ENCODE measurements at places on chromosomes 7 and 10.

- no peak for DNase-seq
Measured at GRCh38 chr10:11170993-11171851, 153.6 kb downstream of the CELF2 start.

GRCh38 chr7:137727413-137727812 is 119.4 kb downstream of the DGKI start:
- DNase-seq, result no peak

DNA sequence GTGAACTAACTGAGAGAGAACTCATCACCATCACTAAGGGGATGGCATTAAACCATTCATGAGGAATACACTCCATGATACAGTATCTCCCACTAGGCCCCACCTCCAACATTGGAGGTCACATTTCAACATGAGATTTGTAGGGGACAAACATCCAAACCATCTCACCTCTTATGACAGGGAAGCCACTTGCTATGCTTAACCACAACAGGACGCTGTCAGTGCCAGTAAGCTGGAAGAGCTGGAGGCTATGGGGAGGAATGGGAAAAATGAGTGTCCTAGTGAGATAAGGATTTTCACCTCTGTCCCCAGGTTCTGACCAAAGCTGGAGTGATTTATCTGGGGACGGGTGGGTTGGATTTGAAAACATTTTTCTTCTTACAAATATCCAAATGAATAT is 17.6 kb downstream of the PLCE1 start:
- no peak for DNase-seq

- DNase-seq, result no peak
Measured at GRCh38 chr10:102152545-102152890, 329 bp downstream of the NOLC1 start.

DNA sequence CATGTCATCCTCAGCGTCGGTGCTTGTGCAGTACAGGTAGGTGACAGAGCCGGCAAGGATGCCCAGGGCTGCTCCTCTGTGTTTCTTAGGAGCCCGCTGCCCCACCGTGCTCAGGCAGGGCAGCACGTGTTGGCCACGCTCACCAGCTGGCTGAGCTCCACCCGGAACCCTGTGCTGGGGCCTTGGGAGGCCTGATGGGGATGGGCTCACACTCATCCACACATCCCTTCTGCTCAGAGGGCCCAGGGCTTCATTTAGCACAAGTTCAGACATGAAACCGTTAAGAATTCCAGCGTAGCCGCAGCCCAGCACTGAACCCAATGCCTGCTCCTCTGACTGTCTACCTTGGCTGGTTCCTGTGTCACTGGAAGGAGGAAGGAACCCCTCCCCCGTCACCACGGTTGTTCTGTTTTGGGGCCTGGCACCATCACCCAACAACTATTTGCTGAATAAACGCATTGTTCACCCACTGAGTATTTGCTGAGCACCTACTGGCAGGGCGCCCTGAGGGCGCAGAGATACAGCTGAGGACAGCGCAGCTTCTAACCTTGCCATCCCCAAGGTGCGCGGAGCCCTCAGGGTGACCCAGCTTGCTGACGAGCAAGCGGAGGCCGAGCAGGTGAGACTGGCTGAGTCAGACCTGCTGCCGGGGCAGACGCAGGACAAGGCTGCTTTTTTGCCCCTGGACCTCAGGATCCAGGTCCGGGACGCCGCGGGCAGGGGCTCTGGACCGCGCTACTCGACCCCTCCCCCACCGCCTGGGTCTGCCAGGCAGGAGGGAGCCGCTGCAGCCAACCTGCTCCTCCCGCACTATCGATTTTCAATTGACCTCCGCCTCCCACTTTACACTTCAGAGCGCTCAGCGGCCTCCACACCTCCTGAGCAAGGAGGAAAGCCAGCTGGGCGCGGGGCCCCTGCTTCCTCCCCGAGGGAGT is 50.6 kb upstream of the RET start:
- peak; percentile 6 for DNase-seq

- peak; percentile 89 for DNase-seq
Measured at GRCh38 chr7:873367-874002, 2.9 kb upstream of the GET4 start.

DNA sequence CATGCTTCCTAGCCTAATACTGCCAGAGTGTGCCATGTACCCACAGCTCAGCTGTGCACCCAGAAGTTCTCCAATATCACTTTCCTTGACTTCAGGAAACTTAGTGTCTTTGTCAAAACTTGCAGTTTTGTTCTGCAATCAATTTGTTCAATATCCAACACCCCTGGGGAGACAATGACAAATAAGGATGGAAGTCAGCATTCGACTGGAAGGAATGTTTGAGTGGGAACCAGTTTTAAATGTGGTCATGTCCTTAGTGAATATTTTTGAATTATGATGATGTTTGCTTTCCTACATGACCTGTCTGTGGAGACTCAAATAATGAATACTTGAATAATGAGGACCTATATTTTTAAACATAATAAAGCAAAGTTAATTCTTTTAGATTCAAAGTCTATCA is 112.0 kb downstream of the ANK3 start:
- no peak for DNase-seq

GRCh38 chr10:95756041-95756761 is at the start of gene ENTPD1:
Gene ENTPD1, plus strand, starts transcription at chr10:95756163. Its CDS starts 77 bp downstream, at chr10:95756240.
- DNase-seq, result peak; percentile 16

DNA sequence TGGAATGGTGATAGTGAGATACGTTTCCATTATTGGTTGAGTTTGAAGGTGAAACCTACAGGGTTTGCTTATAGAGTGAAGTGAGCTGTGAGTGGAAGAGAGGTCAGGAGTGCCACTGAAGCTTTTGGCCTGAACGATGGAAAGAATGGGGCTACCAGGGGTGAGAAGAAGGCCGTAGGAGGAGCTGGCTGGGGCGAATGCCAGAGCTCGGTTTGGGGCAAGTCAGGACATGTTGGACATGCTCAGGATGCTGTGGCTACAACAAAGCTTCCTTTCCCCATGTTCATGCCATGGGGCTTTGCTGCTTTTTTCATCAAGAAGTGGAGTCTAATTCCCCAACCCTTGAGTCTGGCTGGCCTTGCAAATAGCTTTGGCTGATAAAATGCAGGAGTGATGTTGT is 253.7 kb downstream of the GLRX3 start:
- no peak for DNase-seq

- no peak for DNase-seq
Measured at GRCh38 chr7:158125721-158126120, 461.9 kb downstream of the PTPRN2 start.

- peak; percentile 54 for DNase-seq
Measured at GRCh38 chr10:79066411-79067240, 2.1 kb upstream of the ZMIZ1 start.

DNA sequence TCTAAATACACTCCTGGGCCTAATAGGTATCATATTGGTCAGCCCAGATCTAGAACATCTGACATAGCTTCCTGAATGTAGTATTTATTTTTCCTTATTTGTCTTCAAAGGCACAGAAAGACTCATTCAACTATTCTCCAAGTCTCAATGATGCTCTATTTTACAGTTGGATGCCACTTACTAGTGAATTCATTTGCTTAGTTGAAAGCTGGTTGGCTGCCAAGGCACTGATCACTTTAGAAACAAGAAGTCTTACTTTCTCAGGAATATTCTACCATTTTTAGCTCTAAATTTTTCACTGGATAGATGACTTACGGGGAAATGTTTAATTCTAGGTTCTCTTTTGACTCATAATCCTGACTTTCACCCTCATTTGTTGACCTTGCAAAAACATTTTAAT is 863.4 kb downstream of the SORCS1 start:
- no peak for DNase-seq

GRCh38 chr7:112573302-112574039 is 92.7 kb downstream of the LSMEM1 start:
- DNase-seq, result peak; percentile 28

- DNase-seq, result no peak
Measured at GRCh38 chr7:21754963-21755362, 190.7 kb downstream of the CDCA7L start.

- DNase-seq, result no peak
Measured at GRCh38 chr10:34520084-34520483, 295.0 kb downstream of the PARD3 start.

DNA sequence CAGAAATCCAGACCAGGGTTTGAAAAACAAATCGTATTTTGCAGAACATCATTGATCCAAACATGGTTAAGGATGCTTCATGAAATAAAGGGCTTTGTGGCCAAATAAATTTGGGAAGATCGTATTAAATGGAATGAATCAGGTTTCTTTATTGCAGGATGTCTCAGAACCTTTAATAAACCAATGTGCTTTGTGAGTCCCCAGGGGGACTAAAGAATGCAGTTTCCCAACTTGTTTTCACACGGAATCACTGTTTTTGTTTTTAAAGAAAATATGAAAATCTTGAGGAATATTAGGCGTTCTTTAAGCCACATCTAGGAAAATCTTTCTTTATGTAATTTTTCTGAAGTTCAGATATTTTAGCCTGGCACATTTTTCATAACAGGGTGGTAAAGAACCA is 16.8 kb upstream of the CCDC172 start:
- no peak for DNase-seq

- DNase-seq, result no peak
Measured at GRCh38 chr10:1169981-1170866, 114.0 kb downstream of the WDR37 start.

DNA sequence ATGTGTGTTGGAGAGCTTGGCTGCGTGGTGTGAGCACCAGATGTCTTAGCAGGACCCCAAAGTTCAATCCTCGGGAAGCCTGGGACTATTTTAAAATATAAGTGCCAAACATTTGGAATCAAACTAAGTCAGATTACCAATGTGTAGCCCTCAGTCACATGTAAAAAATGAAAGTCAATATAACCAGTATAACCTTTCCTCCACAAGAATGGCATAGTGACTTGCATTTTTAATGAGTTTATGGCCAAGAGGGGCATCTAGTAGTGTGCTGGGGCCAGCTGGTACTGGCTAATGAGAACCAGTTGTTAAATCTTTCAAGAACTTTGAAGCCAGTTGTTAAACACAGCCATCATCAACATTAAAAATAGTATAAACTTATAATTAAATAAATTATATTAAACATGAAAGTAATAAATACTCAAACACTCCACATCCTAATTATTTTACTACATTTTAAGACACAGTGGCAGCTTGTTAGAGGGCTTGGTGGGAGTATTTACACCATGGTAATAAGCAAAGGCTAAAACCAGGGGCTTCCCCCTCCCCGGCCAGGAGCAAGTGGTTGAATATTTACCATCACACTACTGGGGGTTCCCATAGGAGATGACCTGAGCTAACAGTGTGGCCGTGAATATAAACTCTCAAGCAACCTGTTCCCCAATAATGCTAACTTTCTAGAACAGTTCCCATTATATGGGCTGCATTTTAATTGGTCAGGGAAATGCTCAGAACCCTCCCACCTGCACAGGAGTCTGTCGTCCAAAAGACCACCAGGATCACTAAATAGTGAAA is 7.9 kb upstream of the FAM170B start:
- DNase-seq, result no peak

DNA sequence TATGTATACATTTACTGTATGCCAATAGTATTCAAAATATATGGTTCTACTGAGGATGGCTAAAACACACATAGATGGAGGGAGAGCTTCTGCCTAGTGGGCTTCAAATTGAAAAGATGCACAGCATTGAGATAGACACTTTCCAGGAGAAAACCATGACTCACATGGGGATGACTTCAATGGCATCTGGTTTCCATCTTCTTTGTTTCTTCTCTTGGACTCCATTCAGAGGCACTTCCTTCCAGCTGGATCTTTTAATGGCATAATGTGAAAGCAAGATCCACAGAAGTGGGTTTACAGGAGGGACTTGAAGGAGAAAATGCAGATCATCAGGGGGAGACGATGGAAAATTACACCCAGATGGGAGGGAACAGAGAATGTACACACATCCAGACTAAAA is 84.9 kb downstream of the ZNF365 start:
- DNase-seq, result peak; percentile 85

GRCh38 chr7:33423646-33424020 is 294.3 kb downstream of the BBS9 start:
- no peak for DNase-seq

GRCh38 chr10:71551970-71552369 is 155.2 kb downstream of the CDH23 start:
- DNase-seq, result no peak

- peak; percentile 17 for DNase-seq
Measured at GRCh38 chr7:135414850-135415439, 95.0 kb downstream of the CNOT4 start.

GRCh38 chr10:117617086-117617485 is 74.5 kb downstream of the EMX2 start:
- no peak for DNase-seq

DNA sequence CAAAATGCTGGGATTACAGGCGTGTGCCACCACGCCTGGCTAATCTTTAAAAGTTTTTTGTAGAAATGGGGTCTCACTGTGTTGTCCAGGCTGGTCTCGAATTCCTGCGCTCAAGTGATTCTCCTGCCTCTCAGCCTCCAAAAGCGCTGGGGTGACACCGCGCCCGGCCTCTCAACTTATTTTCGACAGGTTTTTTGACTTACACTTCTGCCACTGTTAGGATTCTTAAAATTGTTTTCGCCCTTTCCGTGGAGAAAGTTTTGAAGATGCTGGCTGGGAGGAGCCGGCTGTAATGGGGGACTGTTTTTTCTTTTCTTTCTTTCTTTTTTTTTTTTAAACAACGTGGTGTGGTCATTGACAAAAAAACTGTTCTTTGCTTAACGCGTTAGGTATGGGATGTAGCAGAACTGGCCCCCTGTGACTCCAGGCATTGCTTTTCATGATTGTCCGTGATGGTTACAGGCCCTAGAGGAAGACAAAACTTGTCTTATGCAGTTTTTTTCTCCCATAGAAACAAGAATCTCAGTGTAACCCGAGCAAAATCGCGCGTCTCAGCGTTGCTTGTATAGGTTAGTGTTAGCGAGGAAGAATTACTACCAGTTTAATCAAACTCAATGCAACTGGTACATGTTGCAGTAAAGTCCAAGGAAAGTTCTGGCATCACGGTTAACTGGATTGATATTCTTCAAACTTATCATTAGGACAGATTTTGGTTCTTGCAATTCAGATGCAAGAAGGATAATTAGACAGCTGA is 72.2 kb downstream of the DAGLB start:
- peak; percentile 55 for DNase-seq

GRCh38 chr10:119207713-119208552 is 562 bp downstream of the GRK5 start:
- peak; percentile 77 for DNase-seq

- DNase-seq, result peak; percentile 60
Measured at GRCh38 chr7:149285603-149286002, 23.6 kb downstream of the ZNF783 start.

DNA sequence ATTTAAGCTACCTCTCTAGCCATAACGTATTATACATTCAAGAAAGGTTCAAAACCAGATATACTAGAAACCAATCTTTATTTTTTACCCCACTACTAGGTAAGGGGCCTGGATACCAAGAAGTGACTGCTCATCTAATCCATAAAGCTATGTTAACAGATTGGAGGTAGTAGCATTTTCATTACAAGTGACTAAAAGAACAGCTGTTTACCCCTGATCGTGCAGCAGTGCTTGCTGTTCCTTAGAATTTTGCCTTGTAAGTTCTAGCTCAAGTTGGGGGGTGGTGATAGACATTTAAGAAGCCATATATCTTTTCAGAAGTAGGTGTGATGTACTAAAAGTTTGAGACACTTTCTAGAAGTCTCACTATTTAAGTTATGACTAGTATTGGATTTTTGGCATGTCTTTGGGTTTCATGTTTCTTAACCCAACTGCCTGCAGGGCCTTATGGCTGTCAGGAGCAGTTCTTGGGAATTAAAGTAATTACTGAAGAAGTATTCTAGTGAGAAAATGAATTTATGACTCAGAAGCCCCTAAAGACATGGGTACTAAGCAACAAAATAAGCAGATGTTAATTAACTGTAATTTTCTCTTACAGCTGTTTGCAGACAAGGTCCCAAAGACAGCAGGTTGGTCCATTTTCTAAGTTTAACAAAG is 2.3 kb downstream of the PPIA start:
- no peak for DNase-seq

Measured in tongue (tissue), 3 donors.